IPS DF 6.9 (cell line): ENCODE measurements at places on chromosomes 2 and 18.

DNA sequence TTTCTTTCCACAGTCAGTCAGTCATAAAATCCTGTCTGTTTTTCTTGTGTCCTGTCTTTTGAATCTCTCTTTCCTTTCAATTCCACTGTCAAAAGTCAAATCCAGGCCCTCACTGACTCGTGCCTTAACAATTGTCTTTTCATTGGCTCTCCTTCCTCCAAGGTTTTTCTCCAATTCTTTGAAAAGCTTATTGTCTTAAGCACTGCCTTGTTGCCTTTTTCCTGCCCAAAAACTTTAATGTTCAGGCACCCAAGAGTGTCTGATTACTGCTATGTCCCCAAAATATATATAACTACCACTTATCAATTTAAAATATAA, 13.9 kb upstream of the SULT1C4 start:
- no peak for DNase-seq

DNA sequence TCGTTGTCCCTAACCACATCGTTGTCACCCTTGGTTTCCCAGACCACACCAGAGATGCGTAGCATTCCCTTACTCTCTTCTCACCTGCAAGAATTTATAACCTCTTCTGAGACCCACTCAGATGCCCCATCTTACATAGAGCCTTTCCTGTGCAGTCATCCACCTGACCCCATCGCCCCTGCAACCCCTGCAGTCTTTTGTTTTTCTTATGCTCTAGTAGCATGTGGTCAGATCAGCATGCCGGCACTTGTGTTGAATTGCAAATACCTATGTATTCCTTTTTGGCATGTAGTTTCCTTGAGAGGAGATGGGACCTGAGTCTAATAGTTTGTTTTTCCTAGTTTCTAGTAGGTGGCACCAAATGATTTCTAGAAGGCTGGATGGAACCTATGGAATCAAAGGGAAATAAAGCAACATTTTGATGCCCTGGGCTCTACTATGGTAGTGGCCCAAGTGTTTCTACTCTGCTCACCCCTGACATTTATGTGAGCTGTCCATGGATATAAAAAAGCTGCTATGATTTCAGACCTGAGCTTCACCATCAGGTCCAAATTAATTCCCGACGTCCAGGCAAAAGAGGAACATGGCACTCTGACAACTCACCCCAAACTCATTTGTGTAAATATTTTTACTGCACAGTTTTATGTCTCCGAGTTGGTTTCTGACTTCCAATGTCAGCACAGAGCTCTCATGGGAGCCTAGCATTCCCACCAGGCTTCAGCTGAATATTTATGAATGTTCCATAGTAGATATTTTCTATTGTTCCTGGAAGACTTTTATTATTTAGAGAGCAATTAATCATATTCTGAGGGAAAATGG, 143.6 kb downstream of the RNF144A start:
- DNase-seq: no peak

- DNase-seq: no peak
Observed at GRCh38 chr2:201182650-201183364, at the start of gene CASP10. Gene CASP10, plus strand, starts transcription at chr2:201183141. Its CDS starts 2,637 bp downstream, at chr2:201185778.

- DNase-seq: no peak
Observed at GRCh38 chr2:47405757-47406156, 2.8 kb downstream of the MSH2 start.

DNA sequence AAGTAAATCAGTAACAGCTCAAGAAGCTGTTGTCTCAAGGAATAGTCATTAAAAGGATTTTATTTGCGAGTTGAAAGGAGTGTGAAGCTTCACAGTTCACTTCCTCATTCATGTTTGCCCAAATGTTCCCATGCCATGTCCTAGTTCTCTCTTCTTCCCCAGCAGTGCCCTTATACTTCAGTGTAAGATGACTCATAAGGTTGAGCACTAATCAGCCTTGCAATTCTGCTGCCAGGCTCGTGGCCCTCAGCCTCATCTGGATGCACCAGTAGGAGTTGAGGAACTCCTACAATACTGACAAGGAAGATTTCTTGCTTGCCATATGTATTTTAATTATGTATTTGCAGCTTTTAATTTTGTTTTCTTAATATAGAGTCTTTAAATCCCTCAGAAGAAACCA, 1980.4 kb downstream of the SUCLG1 start:
- DNase-seq: no peak

GRCh38 chr18:72762515-72763122, 105.2 kb downstream of the NETO1 start:
- peak; percentile 16 for DNase-seq

DNA sequence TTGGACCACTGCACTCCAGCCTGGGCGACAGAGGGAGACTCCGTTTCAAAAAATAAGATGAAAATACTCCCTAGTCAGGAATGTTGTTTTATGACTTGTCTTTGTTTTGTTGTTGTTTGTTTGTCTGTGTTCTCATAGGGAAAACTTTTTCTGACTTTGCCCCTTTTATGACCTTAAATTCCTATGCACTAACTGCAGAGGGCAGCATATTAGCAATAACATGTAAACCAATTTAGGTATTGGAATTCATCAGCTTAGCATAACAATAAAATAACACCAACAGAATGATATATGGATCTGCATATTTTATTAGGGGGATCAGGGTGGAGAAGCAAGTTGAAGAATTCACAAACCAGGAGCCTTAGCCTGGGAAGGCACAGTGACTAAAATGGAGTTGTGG, 631.5 kb downstream of the SUCLG1 start:
- no peak for DNase-seq

DNA sequence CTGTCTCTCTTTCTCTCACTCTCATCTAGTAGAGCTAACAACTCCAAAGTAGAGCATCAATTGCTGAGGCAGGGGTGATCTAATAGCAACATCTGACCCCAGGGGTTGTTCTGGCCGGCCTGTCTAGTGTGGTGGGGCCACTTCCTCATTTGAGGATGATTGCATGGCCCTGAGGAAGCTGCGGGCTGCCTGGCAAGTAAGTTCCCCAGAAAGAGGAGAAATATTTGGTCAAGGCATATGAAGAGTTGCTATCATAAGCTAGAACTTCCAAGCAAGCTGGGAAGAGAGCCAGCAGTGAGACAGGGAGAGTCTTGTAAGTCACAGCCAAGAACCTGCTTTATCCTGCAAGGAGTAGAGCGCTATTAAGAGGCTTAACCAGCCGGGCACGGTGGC, 50.8 kb upstream of the TMEM87B start:
- no peak for DNase-seq

DNA sequence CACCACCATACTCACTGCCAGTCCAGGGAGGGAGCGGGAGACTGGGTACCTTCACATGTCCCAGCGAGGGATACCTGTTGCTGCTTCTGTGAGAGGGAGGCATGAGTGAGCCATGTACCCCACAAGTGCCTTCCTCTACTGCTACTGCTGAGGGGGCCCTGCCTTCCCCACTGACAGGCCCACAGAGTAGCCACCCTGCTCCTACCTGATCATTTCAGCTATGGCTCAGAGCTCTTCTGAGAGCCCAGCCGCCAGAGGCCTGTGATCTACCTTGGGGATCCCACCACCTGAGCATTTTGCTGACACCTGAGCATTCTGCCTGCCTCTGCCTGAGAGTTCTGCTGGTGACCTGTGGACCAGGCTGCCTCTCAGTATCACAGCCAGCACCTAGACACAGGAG, 137.6 kb downstream of the FSIP2 start:
- no peak for DNase-seq

- no peak for DNase-seq
Observed at GRCh38 chr2:207944979-207945600, 80.2 kb downstream of the PLEKHM3 start.

DNA sequence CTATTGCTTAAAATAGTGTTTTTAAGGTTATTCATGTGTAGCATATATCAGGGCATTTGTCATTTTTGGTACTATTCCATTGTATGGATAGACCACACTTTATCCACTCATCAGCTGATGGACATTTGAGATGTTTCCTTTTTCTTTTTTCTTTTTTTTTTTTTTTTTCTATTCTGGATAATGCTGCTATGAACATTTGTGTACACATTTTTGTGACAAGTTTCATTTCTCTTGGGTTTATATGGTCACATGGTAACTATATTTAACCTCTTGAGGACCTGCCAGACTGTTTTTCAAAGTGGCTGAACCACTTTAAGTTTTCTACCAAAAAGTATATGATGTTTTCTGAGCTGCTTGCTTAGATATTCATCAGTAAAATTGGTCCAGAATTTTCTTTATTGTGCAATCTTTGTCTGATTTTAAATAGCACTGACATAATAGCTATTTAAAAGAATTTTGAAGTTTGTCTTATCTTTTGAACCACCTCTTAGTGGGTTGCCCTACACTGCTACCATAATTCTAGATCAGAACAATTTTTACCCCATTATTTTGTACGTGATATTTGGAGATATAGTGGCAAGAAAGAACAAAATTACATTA, 219.4 kb upstream of the SIX3 start:
- no peak for DNase-seq

DNA sequence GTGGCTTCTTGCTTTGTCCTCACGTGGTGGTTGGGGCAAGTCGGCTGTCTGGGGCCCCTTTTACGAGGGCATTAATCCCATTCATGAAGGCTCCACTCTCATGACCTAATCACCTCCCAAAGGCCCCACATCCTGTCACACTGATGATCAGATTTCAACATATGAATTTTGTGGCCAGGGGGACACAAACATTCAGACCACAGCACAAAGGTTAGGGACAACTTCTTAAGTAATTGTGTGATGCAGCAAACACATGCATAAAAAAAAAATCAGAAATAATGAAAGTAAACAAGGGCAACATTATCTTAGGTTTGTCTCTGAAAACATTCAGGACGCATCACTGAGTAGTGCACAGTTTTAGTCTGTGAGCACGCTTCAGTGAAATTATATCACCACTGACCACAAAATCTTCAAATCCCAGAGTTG, 54.2 kb upstream of the FRZB start:
- DNase-seq: no peak

DNA sequence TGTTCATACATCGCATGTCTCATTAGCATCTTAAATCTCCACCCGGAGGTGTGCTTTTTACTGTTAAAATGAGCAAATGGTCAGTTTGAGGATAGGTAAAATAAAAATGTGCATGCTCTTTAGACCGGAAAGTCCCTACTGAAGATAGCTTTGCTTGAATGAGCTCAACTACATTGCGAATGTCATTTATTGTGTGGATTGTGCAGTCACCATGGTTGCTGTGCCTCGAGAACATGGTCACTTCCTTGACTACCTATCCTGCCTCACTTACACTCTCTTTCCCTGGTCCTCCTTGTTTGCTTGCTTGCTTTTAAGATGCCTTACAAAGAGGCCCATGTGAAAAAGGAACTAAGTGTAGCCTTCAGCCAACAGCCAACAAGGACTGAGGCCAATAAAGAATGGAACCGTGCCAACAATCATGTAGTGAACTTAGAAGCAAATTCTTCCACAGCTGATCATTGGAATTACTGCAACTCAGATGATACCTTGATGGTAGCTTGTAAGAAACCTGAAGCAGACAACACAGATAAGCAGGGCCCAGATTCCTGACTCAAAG, 72.2 kb upstream of the BARD1 start:
- DNase-seq: no peak

- DNase-seq: no peak
Observed at GRCh38 chr2:54081574-54081973, 33.8 kb upstream of the ACYP2 start.

DNA sequence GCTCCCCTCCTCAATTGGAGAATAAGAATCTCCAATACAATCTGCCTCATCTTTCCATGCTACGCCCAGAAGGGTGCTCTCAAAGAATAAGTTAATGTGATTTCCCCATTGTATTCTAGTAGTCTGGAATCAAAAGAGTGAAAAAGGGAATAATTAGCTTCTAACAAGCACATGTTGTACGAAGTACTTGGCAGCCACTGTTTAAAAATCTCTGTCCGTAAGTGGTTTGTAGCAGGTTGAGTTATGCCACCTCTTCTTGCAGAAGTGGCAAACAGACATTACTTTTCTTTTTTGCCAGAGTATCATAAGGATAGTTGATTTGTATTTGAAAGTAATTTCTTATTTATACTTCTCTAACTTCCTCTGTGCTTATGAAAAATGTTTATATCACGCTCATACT, 184.7 kb downstream of the CD226 start:
- DNase-seq: no peak

DNA sequence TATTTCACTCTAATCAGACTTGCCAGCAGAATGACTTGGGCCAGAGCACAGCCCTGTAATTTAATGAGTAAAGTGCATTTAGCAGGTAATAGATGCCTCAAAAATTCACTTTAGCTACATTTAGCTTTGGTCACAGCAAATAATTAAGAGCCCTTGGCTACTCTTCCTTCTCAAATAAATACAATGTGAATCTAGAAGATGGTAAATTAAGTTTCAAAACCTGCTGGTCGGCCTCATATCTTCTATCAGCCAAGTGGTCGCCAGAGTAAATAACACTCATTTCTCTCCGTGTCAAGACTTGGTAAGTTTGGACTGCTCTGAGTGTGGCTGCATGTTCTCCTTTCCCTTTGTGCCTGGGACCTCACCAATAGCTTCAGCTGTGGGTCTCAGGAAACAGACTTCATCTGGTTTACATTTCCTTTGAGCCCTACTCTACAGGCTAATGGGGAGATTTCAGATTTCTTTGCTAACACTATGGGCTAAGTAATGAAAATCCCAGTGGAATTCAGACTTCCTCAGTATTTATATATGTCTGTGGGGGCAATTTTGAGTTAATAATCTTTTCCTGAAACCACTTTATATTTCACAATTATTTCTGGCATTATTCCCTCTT, 375.8 kb downstream of the RBM43 start:
- no peak for DNase-seq

DNA sequence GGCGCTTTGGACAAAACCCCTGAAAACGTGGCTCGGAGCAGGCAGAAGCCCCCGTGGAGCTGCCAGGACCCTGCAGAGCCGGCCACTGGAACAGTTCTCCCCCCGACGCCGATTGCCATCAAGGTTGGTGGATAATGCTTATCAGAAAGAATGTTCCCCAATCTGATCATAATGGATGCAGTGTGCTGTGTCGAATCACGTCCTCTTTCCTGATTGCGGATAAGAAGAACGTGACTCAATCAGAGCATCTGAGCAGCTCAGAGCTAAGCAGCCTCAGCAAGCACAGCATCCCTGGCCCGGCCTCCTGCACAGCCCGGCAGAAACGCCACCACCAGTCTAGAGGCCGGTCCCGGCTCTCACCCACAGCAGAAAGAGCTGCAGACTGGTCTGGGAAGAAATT, 488.0 kb downstream of the EIPR1 start:
- no peak for DNase-seq

DNA sequence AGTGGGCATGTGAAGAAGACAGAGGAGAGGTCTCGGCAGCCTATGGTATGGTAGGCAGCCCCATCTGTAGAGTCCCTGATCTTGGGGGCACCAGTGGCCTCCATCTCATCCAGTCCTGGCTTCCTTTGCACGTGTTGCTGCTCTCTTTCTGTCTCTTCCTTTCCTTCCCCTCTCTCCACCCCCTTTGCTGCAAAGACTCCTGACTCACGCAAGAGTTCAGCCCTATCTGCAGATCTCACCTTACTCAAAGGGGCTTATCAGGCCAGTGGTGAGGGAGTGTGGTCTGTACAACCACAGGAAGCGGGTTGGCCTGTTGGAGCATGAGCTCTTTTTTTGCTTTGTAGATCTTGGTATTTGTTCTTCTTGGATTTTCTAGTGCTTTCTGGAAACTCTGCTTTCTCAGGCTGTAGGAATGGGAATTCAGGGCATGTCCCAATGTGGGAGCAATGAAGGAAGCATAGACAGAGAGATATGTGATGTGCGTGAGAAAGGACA, 14.6 kb upstream of the NT5DC4 start:
- no peak for DNase-seq

- no peak for DNase-seq
Observed at GRCh38 chr18:75406491-75407445, 20.7 kb downstream of the SMIM21 start.

- no peak for DNase-seq
Observed at GRCh38 chr18:24805156-24805555, 344.7 kb downstream of the HRH4 start.
